ENCODE measurements at places on chromosomes 7 and 10.

DNA sequence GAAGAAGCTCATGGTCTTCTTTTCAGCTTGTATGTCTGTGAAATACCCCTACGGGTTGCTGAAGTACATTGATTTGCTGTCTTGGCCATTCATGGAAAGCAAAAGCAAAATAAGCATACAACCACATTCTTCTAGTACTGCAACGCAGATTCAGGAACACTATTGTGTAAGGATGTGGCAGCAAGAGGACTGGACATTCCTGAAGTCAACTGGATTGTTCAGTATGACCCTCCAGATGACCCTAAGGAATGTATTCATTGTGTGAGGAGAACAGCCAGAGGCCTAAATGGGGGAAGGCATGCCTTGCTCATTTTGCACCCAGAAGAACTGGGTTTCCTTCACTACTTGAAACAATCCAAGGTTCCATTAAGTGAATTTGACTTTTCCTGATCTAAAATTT lies 133.4 kb upstream of the ANKRD1 start:
- DNase-seq: no peak

DNA sequence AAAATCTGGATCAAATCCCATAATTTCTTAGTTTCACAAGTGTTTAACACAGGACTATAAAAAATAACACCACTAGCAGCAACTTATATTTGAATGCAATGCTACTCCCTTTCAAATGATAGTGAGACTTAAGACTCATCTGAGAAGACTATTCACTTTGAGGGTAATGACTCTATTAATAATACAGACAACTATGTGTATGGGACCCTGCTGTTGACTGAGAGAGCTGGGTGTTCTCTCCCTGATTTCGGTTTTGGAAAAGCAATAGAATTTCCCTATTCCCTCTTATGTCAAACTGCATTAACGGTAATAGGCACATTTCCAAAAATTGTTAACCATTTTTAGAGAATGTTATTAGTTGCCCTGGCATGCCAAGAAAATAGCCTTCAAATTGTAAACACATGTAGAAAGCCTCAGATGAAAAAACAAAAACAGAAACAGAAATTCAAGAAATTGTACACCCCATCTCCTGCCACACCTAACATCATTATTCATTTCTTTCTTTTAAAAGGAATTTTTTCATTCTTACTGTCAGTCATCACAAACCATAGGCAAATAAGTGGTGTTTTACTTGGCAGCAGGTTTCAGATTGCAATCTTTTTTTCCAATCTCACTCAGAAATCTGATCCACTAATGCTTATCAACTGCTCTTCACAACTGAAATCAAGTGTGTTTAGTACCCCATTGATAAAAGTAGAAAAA lies 153.7 kb downstream of the TFPI2 start:
- no peak for DNase-seq

GRCh38 chr7:24756545-24757352 lies 515 bp downstream of the GSDME start:
- no peak for DNase-seq

DNA sequence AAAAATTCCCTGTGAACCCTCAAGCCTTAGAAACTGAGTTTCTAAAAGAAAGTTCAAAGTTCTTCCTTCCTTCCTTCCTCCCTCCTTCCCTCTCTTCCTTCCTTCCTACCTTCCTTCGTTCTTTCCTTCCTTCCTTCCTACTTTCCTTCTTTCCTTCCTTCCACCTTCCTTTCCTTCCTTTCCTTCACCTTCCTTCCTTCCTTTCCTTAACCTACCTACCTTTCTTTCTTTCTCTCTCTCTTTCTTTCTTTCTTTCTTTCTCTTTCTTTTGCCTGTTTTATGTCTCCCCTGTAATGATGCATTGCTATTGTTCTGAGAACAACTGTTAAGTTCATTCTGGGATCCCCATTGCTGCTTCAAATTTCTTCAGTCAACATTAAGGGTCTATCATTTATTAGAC lies 551.1 kb downstream of the TFEC start:
- no peak for DNase-seq

GRCh38 chr7:93298206-93298605 lies 66.0 kb downstream of the VPS50 start:
- DNase-seq: no peak

Measured in T-helper 2 cell (primary cell).